ENCODE measurements at places on chromosomes 11 and 22.

DNA sequence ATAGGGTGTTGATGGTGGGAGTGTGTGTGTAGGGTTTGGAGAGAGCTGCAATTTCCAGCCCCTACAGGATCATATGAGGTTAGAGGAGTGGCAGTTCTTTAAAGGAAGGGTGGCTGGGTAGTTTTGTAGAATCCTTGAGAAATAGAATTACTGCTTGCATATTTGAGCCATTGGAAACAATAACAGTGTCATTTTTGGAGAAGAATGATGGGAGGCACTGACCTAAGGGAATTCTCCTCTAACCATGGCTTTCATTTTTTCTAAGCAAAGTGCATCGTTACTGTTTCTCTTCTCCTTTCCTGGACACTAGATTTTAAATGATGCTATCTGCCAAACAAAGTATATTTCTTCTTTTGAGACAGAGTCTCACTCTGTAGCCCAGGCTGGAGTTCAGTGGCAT is 66.9 kb upstream of the RRM1 start:
- DNase-seq = no peak

DNA sequence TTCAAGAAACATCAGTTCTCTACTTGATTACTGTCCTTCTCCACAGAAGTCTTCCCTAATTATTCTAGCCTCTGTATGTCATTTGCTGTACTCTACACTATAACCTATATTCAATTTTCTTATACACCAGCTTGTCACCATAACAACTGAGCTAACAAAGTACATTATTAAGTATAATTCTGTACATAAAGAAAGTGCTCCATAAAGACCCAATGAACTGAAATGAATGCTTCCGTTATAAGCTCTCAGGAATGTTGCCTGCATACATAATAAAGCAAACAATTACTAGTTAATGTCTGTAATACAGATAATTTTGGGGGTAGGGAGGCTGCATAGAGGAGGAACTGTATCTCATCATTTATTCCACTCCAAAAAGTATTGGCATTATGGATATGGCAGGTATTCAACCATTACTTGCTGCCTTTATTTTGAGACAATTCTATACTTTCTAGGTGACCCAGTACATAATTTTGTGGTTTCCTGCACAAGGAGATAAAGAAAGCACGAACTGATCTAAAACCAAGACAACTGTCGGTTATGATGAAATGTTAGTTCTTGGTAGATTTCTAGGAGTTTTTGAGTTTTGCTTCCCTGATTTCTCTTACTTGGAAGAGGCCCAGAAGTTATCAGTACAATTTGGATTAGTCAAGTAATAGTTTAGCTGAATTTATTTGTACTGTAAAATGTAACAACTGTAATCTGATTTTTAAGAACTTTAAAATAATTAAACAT is 202.5 kb downstream of the SBF2 start:
- DNase-seq = no peak

- DNase-seq = no peak
Measured at GRCh38 chr22:30186041-30186440, 60.5 kb downstream of the LIF start.

DNA sequence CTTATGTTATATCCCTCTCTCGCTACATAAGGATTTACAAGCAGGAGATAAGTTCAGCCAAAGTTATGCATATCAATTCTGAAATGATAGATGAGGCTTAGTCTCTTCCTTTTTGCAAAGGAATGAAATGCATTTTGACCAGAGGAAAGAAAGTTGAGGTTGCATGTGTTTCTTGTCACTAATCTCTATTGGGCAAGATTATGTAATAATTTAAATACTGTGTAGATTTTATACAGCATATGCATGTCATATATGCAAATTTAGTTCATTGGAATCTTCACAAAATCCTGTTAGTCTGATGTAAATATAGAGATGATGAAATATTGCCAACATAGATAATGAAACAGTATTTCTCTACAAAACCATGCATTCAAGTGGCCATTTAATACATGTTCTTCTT is 858.7 kb upstream of the RAG2 start:
- no peak for DNase-seq

GRCh38 chr11:11993839-11994238 is 14.6 kb downstream of the DKK3 start:
- no peak for DNase-seq

DNA sequence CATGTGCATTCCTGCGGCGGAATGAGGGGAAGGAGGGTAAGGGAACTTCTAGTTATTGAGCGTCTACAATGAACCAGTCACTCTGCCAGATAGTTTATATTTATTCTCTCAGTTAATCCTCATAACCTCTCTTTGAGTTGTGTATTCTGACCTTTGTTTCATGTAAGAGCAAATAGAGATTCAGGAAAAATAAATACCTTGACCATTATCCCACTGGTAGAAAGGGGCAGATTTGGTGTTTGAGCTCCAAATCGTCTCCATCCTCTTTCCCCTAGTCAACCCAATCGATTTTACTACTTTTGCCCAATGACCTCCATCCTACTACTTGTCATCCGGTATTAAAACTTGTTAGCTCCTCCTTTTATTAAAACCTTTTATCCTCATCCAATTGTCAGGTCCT is 157.1 kb upstream of the SESN3 start:
- no peak for DNase-seq

- no peak for DNase-seq
Measured at GRCh38 chr11:107567739-107568335, 2.3 kb upstream of the ALKBH8 start.

DNA sequence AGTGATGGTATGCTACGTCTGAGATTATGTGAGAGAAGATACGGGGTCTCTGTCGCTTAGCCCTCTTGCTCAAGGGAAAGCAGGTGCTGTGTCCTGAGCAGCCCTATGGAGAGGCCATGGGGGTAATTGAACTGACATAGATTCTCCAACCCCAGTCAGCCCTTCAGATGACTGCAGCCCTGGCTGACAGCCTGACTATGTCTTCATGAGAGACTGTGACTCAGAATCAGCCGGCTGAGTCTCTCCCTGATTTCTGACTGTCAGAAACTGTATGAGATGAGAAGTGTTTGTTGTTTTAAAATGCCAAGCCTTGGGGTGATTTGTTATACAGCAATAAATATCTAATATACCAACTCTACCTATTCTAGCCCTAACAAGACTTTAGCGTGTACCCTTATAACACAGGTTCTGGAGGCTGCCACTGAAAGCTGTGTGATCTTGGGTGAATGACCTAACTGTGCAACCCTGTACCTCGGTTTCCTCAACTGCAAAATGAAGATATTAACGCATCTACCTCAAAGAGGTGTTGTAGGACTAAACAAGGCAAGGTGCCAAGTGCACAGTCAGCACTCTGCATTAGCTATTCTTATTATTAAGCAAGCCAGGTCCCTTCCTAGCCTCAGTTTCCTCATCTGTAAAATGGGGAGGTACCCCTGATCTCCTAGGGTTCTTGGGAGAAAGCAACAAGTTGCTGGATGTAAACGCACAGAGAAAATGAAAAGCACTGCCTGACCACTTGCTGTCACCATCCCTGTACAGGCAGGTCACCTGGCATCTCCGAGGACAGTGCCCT is 24.9 kb downstream of the SLC43A1 start:
- DNase-seq = no peak

DNA sequence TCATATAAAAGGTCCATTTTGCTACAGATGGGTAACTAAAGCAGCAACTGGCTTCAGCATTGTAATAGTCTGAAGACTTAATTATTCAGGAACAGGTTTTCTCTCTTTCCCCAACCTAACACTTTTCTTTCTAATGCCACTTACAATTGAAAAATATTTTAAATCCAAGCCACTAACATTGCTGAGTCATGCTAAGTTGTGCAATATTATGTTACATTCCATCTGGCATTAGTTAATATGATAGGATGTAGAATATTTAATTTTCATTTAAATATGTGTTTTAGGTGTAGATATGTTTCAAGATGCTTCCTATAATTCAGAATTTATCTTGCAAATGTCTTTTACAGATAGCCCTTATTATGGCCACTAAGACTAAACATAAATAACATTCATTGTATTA is 98.6 kb downstream of the KIF18A start:
- DNase-seq = no peak

- no peak for DNase-seq
Measured at GRCh38 chr11:79244798-79245197, 196.0 kb downstream of the TENM4 start.

GRCh38 chr11:47994417-47994816 is 14.1 kb downstream of the PTPRJ start:
- no peak for DNase-seq

DNA sequence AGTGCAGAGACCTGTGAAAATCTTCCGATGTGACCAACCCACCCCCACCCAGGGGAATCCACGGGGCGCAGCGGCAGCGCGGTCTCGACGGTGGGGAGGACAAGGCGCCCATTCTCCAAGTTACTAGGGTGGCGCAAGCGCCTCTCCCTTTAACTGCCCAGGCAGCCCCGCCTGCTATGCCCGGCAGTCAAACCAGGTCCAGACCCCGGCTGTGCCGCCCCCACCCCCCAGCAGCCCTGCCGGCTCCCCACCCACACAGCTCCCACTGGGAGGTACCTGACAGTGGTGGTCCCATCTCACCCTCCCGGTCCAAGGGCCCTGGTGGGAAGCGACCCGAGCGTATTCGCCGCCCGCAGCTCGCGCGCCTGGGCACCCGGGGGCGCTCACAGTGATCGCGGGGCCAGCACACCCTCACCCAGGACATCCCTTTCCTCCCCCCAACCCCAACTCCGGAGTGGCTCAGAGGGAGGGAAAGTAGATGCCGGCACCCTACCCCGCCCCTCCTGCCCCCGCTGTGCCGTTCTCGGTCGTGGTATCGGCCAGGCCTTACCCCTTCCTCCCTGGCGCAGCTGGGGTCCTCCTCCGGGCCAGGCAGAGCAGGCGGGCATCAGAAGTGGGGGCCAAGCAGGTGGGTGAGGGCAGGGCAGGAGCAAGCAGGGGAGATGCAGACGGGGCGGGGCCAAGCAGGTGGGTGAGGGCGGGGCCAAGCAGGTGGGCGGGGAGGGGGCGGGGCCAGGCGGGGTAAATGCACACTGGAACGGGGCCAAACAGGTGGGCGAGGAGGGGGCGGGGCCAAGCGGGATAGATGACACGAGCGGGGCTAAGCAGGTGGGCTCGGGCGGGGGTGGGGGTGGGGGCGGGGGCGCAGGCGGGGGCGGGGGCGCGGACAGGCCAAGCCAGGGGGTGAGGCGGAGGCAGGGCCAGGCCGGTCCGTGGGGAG is at the start of gene TRPM5:
TSS of gene TRPM5 (minus strand) at position 634 of the 940 bp plus-strand sequence. CDS start 21,478 bp downstream, outside the sequence.
- peak; percentile 74 for DNase-seq

- no peak for DNase-seq
Measured at GRCh38 chr22:33467620-33468095, 409.5 kb upstream of the SYN3 start.

GRCh38 chr11:124193221-124194010 is 10.3 kb downstream of the OR10D3 start:
- no peak for DNase-seq

DNA sequence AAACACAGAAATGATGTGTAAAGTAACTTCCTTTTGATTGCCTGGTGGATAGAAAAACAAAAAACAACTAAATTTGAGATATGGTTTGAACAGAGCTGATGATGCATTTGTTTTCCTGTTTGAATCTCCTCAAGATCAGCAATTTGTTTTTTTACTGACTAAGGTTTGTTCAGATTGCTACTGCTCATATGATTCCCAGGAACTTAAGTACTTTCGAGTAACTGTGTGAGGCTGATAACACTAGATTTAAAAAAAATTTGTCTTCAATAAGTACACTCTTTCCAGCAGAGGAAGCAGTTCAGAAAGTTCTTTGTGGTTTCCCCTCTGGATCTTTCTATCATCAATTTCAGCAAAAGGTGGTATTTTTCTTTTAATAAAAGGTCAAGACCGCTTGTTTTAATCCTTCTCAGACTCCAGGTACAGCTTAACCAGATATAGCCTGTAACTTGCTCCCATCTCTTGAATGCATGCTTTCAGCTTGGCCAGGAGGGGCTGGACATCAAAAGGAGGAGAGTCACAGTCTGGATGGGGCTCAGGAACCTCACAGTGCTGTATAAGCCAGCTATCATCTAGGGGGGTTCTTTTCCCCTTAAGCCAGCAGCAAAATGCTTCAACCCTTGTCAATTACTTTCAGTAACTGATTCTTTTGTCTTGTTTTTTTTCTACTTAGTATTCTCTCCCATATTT is 12.3 kb upstream of the MS4A6E start:
- no peak for DNase-seq

DNA sequence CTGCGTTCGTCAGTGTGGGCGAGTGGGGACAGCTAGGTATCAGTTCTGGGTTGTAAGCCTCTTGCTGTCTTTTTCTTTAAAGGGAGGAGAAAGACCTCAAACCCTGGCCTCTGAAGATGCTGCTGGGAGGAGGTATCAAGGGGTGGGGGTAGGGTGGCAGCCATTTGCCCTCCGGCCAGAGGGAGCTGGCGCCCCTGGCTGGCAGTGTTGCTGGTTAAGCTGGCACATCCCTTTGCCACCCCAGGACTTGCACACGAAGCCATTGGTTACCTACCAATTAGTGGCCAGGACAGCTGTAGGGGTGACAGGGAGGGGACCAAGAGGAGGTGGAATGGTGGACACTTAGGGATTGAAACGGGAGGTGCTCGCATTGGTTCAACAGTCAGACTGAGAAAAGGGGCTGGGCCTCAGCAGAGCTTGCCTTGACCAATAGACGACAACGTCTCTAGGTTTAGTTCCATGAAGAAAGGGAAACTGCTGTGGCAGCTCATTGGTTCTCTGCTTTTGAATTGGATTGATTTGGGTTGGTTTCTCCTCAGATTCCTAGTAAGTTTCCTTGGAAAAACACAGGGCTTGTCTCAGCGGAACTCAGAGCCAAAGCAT is 77.9 kb downstream of the ST3GAL4 start:
- DNase-seq = no peak

GRCh38 chr22:37896181-37896592 is 9.9 kb upstream of the MICALL1 start:
- peak; percentile 59 for DNase-seq

GRCh38 chr11:118623269-118623655 is 15.8 kb downstream of the PHLDB1 start:
- no peak for DNase-seq

DNA sequence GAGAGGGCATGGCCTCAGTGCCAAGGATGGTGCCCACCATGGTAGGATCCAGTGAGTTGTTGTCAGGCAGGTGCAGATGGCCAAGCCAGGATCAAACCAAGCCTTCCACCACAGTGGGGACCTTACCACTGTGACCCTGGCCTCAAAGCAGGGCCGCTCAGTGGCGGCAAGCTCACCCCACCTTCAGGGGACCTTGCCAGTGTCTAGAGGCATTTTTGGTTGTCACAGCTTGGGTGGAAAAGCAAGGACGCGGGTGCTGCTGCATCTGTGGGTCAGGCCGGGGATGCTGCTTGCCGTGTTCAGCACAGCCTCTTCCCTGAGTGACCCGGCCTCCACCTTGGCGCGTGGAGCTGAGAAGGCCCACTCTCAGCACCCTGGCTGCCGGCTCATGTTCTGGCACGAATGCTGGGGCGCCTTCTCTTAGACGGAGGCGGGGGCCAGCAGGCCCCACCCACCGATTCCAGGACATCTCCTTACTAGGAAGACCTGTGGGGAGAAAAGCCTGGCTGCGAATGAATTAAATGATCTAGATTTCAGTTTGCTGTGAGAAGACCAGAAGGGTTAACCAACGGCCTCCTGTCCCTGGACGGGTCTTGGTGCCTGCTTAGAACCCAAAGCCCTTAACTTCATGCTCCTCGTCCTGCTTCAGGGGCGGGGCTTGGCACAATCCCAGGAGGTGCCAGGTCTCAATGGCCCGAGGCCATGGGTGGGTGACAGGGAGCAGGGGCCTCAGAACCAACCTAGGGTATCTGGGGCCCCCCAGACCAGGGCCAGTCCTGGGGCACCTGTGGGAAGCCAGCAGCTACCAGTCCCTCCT is 18.9 kb downstream of the TRMU start:
- DNase-seq = no peak

All from CD4-positive, alpha-beta T cell treated with Interleukin-12 subunit alpha and Interleukin-12 subunit beta, for 1 hour (primary cell).